T-helper 1 cell treated with Interleukin-12 subunit alpha and Interleukin-12 subunit beta and Interleukin-4 antibody, amounts not matched to agents 30 ng/mL and 1 ng/mL, for 36 hours (primary cell): ENCODE measurements at places on chromosomes 3 and 15. TPM values are rescaled to one million over a fixed set of nuclear protein-coding genes. Genes with fewer than 3 reads are reported as not detected.

The CKMT1B gene
- 0.20 and 0.32 TPM in 2 replicates for total RNA-seq

The GPR171 gene
- total RNA-seq = 246 and 257 TPM in 2 replicates

The ARID3B gene
- total RNA-seq = 46.7 and 47.2 TPM in 2 replicates

The CCR3 gene
- 0.24 and 0.27 TPM in 2 replicates for total RNA-seq

The MESP1 gene
- total RNA-seq = 0.85 and 1.3 TPM in 2 replicates

The SAMMSON gene
- total RNA-seq = not detected in 2 replicates

The HHATL gene
- not detected in 2 replicates for total RNA-seq

The CHDH gene
- 0.64 and 0.93 TPM in 2 replicates for total RNA-seq

The NIT2 gene
- 42.5 and 45.5 TPM in 2 replicates for total RNA-seq

The OR5K2 gene
- not detected in 2 replicates for total RNA-seq

The ARGFX gene
- not detected in 2 replicates for total RNA-seq

The PDE12 gene
- total RNA-seq = 28.6 and 28.7 TPM in 2 replicates

The PLXND1 gene
- 0.81 and 1.1 TPM in 2 replicates for total RNA-seq
